ENCODE measurements at places on chromosomes 16 and 17. TPM values are rescaled to one million over a fixed set of nuclear protein-coding genes. Genes with fewer than 3 reads are reported as not detected.

KRT25 gene
- polyA plus RNA-seq: not detected

GFER gene
- polyA plus RNA-seq: 20.4 TPM

RNF222 gene
- not detected for polyA plus RNA-seq

PLA2G15 gene
- polyA plus RNA-seq: 23.9 TPM

- peak; percentile 21 for DNase-seq
- H3K4me1 ChIP-seq: peaks cover 26% of the 10 kb centered on the region
- H3K27me3 ChIP-seq: no peaks in the 10 kb centered on the region
- no peak overlapping the region for H3K4me3 ChIP-seq
These were observed 14.0 kb downstream of the PLLP start for GRCh38 chr16:57270221-57271062.

DNA sequence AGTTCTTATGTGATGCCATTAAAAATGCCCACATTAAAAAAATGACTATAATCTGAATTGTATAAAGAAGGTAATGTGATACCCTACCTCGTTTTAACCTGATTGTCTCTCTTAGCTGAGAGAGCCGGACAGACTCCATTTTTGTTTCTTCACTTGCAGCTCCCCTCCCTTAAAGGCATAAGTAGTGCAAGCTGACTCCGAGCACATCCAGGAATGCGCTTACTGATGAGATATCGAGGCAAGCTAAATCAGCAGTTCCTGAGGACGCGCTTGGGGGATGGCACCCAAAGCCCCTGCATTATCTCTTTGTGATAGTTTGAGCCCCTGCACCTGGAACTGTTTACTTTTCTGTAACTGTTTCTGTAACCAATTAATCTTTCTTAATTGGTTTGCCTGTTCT lies 6.3 kb downstream of the KRT24 start:
- peaks cover 84% of the 10 kb centered on the region for H3K27me3 ChIP-seq
- no peaks in the 10 kb centered on the region for H3K4me1 ChIP-seq
- no peaks in the 10 kb centered on the region for H3K36me3 ChIP-seq
- no peak overlapping the region for H3K27ac ChIP-seq
- DNase-seq: no peak
- no peak overlapping the region for H3K4me3 ChIP-seq

DNA sequence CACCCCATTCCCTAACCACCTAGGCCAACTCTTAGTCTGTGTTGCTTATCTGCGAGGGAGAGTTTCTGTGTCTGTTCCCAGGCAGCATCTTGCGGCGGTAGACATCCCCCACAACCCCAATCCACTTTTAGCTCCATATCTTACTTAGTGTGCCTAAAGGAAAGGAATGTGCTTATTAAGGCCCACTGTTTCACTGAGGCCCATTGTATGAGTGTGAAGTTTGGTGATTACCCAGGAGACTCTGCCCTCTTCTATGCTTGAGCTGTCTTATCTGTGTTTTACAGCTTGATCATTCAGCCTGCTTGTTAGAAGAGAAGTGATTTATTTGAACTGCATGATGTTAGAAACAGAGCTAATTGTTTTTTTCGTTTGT lies 10.3 kb upstream of the MLYCD start:
- no peak overlapping the region for H3K4me3 ChIP-seq
- no peak overlapping the region for H3K27ac ChIP-seq
- no peaks in the 10 kb centered on the region for H3K36me3 ChIP-seq

DNA sequence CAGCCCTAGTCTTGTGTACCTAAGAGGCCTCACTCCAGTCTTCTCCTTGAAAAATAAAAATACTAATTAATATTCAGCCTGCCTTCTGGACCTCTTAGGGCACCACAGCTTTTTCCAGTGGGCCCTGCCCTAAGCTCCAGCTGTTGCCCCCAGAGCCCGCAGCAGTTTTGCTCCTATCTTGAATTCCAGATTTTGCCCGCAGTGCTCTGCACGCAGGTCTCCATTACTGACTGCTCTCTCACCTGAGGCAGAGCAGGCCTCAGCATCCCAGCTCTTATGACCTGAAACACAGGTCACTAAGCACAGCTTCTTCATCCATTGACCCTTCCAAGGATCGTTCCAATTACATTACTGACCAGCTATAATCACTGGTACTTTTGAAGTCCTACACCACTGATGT lies 28.4 kb upstream of the NAGLU start:
- H3K36me3 ChIP-seq: peaks cover 10% of the 10 kb centered on the region
- H3K27me3 ChIP-seq: no peaks in the 10 kb centered on the region
- H3K4me3 ChIP-seq: no peak overlapping the region
- no peaks in the 10 kb centered on the region for H3K4me1 ChIP-seq
- H3K27ac ChIP-seq: no peak overlapping the region
- no peak for DNase-seq

DNA sequence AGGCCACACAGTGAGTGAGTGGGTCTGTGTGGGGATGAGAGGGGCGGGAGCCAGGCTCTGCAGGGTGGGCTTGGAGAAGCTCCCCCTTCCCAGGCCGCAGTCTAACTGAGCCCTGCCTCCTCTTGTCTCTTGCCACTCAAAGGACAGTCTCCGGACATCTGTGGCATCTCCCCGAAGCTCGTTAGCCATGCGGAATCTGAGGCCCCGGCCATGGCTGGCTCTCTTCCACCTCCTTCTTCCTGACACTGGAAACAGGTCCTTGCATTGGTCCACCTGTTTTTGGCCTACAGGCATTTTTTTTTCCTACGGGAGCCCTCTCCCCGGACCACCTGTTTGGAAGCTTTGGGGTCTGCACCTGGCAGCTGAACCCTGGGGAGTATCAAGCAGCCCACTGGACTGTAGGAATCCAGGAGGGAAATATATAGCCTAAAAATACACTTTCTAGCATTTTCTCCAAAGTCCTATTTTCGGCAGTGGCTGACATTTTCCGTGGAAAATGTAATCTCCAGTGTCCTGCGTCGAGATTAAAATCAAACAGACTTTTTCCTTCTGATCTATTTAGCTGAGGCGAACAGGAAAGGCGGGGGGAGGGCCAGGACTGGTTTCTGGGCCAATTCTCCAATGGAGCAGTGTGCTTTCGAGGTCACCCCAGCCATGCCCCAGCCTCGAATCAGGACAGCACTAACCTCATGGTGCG lies 9.1 kb downstream of the ATP2A3 start:
- H3K4me3 ChIP-seq: no peak overlapping the region
- H3K4me1 ChIP-seq: no peaks in the 10 kb centered on the region
- no peaks in the 10 kb centered on the region for H3K36me3 ChIP-seq
- H3K27ac ChIP-seq: no peak overlapping the region
- no peaks in the 10 kb centered on the region for H3K27me3 ChIP-seq
- peak; percentile 55 for DNase-seq

GRCh38 chr17:27322026-27322425 lies 28.1 kb downstream of the WSB1 start:
- no peak for DNase-seq
- H3K4me1 ChIP-seq: no peaks in the 10 kb centered on the region
- no peak overlapping the region for H3K4me3 ChIP-seq
- H3K27me3 ChIP-seq: no peaks in the 10 kb centered on the region
- H3K36me3 ChIP-seq: peaks cover 2% of the 10 kb centered on the region
- no peak overlapping the region for H3K27ac ChIP-seq

GRCh38 chr16:25094596-25094995 lies 16.9 kb upstream of the LCMT1 start:
- H3K4me1 ChIP-seq: no peaks in the 10 kb centered on the region
- H3K27me3 ChIP-seq: no peaks in the 10 kb centered on the region
- H3K27ac ChIP-seq: no peak overlapping the region
- H3K4me3 ChIP-seq: no peak overlapping the region

GRCh38 chr17:50626037-50626574 lies 8.6 kb upstream of the ABCC3 start:
- H3K27ac ChIP-seq: no peak overlapping the region
- no peaks in the 10 kb centered on the region for H3K27me3 ChIP-seq
- no peaks in the 10 kb centered on the region for H3K36me3 ChIP-seq
- peaks cover 40% of the 10 kb centered on the region for H3K4me1 ChIP-seq
- H3K4me3 ChIP-seq: no peak overlapping the region

GRCh38 chr17:4186357-4186881 lies 43.4 kb downstream of the CYB5D2 start:
- no peak overlapping the region for H3K4me3 ChIP-seq
- H3K27ac ChIP-seq: no peak overlapping the region
- no peaks in the 10 kb centered on the region for H3K27me3 ChIP-seq
- no peak for DNase-seq
- H3K36me3 ChIP-seq: peaks cover 71% of the 10 kb centered on the region

- H3K27ac ChIP-seq: no peak overlapping the region
- no peaks in the 10 kb centered on the region for H3K27me3 ChIP-seq
- H3K4me1 ChIP-seq: no peaks in the 10 kb centered on the region
- H3K4me3 ChIP-seq: no peak overlapping the region
- peaks cover 71% of the 10 kb centered on the region for H3K36me3 ChIP-seq
These were observed 17.9 kb downstream of the PSME3IP1 start for GRCh38 chr16:57167953-57168352.

Data from SK-N-SH (cell line).